Suppressor macrophage (primary cell): ENCODE measurements at places on chromosomes 3 and 15.

- no peak for DNase-seq
Measured at GRCh38 chr15:38163658-38164057, 89.0 kb upstream of the SPRED1 start.

DNA sequence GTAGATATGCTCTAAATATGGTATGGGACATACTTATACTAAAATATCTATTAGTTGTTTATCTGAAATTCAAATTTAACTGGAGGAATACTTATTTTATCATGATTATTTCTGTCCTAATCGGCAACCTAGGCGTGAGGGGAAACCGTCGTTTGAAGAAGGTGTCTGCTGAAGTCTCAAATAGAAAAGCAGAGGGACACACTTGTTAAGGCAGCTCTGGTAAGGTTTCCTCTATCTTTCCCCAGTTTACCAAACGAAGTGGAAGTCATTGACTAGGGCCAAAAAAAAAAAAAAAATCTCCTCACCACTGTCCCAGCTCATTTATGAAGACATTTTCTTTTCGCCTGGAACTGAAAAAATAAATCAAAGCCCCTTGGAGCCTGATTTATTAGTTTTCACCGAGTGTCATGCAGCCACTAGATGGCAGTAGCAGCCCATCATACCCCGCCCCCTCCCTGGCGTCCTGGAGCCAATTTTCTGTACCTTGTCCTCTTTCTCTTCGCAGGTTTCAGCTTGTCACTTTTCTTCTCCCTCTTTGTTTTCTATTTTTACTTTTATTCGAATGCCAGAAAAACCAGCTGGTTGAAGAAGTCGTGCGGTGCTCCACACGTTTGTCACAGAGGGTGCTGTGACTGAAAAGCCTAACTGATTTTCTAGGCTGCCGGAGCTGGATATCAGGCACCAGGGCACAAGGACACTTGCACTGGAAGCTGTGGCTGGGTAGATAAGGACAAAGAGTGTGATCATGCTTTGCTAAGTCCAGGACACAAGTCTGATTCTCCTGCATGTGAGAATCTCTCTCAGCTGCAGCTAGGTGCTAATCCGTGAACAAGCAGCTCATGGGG, 238.7 kb downstream of the ZPLD1 start:
- DNase-seq: peak; percentile 71

GRCh38 chr3:71423151-71423906, 160.2 kb downstream of the FOXP1 start:
- no peak for DNase-seq

GRCh38 chr3:128356822-128357221, 109.9 kb downstream of the DNAJB8 start:
- DNase-seq: no peak

GRCh38 chr15:76200083-76200465, 111.2 kb downstream of the ETFA start:
- DNase-seq: no peak
